ENCODE measurements at places on chromosomes 6 and 20.

GRCh38 chr20:49184691-49185070 is 3.5 kb downstream of the STAU1 start:
- DNase-seq, result no peak

GRCh38 chr6:43718387-43719105 is 31.0 kb upstream of the MRPS18A start:
- no peak for DNase-seq

DNA sequence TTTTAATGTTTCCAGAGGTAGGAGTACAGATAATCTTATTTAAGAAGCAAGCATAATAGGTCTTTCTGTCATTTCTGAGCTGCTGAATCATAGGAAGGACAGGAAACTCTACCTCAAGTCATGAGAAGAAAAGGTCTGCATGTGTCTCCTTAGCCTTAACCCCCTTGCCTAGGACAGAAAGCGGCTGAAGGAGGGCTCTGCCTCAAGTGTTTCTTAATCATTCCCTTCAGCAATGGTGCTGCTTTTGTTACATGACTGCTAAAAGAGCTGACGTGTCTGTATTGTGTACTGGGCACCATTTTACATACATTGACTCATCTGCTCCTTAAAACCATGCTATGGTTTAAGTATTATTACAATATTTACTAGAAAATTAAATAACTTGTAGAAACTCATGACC is 564.0 kb upstream of the AGPAT4 start:
- no peak for DNase-seq

DNA sequence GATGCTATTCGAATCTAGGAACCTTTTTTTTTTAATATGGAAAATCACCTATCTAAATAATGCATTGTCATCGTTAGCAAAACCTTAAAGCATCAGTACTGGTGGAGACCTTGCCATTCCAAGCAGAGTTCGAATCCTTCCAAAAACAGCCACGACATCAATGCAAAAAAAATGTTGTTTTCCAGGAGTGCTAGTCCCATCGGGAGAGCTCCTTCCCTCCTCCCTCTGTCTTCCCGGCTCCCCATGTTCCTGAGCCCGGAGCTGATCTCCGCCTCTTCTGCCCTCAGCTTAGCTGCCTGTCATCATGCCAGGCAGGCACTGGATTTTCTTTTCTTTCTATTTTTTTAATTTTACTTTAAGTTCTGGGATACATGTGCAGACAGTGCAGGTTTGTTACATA is 153.6 kb upstream of the QKI start:
- DNase-seq, result no peak

DNA sequence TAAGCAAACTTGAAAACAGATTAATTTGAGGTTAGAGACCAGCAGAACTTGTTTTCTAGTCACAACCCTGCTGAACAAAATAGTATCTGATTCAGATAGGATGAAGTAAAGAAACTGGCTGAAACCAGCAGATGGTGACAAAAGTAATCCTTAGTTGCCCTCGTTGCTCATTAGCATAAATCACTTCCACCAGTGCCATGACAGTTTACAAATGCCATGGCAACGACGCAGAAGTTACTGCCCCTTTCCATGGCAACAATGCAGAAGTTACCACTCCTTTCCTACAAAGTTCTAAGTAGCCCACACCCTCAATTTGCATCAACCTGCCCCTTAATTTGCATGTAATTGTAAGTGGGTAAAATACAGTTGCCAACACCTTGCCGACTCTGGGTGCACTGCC is 23.7 kb downstream of the SNRPB start:
- DNase-seq, result no peak

DNA sequence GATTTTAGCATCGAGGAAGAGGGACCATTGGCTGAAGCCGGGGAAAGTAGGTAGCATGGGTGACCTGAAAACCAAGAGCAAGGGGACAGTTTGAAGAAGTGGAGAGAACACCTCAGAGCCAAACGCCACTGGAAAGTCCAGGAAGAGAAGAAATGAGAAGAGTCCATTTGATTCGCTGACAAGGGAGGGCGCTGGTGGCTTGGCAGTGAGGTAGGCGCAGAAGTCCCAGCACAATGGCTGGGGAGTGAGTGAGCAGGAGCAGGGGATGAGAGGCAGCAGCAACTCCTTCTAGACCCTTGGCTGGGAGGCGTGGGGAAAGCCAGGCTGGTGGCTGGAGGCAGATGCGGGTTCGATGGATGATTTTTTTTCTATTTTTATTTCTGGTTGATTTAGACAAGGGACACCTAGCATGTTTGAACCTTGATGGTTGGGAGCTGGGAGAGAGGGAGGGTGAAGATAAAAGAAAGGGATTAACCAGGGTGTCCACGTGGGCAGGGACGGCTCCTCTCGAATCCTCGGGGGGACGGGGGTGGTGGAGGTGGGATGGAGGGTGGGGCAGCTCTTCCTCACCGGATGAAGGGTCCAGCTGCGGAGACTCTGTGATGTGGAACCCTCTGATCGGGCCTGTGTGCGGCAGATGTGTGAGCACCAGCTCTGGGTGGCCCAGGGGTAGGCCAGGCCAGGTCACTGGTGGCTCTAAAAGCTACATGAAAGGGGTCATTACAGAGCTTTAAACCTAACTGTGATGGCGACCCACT is 164.2 kb downstream of the NFATC2 start:
- no peak for DNase-seq

GRCh38 chr6:80547827-80548226 is 441.4 kb downstream of the BCKDHB start:
- DNase-seq, result no peak

- no peak for DNase-seq
Observed at GRCh38 chr20:63050406-63050805, 43.6 kb upstream of the BHLHE23 start.

- DNase-seq, result no peak
Observed at GRCh38 chr6:156832669-156833068, 55.5 kb downstream of the ARID1B start.

Data from naive thymus-derived CD8-positive, alpha-beta T cell (primary cell).